ENCODE measurements at places on chromosomes 7 and 10.

DNA sequence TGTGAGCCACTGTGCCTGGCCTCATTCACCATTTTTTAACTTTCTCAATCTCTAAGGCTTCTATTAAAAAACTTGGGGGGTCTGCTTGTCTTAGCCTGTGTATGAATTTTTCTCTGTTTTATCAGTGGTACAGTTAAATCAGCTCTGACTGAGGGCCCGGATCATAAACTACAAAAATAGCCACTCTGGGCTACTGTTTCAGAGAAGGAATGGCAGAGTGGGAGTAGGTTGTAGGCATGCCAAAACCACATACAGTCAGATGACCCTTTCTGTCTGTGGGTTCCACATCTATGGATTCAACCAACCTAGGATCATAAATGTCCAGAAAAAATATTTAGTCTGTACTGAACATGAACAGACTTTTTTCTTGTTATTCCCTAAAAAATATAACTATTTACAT, 21.3 kb downstream of the TBC1D12 start:
- no peak for DNase-seq

- DNase-seq, result no peak
Observed at GRCh38 chr7:157528785-157529341, 192.1 kb downstream of the DNAJB6 start.

GRCh38 chr7:27663989-27664331, 1.3 kb upstream of the HIBADH start:
- DNase-seq, result no peak

GRCh38 chr7:25308246-25308645, 80.0 kb upstream of the NPVF start:
- DNase-seq, result no peak

DNA sequence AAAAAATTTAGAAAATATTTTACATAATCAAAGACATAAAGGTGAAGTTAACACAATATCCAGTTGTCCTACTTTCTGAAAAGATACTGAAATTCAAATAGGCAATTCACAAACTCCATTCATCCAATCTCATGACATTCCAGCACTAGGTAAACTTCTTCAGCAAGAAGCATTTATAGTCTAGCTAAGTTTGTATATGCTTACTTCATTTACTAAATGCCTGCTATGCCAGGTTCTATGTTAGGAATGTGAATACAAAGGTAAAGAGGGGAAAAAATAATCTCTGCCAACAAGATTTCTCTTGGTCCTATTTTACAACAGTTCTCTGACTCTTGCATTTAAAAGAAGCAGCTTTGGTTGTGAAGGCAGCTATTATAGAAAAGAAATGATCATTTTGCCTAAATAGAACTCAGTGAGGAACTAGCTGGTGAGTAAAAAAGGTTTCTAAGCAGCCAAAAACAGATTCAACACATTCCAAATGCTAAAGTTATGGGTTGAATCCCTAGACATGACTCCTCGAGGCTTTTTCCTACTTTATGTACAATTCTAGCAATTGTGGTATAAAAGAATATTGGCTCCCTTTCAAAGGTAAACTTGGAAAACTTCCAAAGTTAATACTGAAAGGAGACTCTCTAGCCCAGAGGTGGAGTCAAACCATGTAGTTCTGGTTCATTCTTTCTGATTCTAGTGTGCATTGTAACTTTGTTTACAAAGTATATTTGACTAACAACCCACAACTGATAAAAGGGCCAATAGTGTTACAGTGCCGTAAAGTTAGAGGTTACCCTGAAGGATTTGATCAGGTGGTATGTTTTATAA, 30.9 kb upstream of the KLHL7 start:
- DNase-seq, result no peak

- DNase-seq, result no peak
Observed at GRCh38 chr10:48595539-48595932, 9.3 kb downstream of the ARHGAP22 start.

DNA sequence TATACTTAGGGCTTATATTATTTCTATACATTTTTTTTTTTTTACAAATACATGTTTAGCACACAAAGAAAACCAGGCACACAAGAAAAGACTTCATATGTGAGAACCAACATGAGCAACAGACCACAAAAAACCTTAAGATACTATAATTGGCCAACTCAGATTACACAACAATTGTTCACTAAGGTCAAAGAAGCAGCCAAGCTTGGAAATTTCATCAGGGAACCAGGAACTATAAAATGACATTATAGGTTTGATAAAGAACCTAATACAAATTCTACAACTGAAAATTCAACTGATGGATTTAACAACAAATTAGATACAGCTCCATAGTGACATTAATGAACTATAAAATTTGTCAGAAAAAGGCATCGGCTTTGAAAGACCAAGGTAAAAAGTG, 4.4 kb upstream of the LUC7L2 start:
- no peak for DNase-seq

DNA sequence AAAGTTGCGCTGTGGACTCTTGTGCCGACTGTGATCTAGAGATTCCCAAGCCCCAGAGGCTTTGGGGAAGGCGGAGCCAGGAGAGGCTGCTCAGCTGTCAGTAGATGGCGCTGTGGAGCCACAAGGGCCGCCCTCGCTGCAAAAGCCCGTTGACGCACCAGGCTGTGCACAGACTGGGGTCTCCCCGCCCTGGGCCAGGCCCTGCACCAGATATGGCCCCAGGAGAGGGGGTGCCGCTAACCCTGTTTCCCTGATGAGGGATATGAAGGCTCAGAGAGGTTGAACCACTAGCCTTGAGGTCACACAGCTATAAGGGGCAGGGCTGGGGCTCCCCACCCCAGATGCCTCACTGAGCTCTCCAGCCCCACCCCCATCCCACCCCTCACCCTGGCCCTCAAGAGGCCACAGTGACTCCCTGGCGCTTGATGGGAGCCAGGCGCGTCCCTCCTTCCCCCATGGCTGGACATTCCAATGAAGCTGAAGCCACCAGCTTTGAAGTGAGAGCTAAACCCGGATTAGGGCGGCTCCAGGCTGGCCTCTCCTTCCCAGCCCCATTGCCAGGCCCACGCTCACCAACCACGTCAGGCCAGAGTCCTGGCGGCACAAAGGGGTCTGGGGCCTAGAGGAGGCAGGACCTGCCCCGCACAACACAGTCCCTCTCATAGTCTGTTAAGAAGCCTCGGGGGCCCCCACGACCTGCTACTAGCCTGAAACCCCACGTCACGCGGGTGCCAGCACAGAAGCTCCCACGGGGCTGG, 26.4 kb downstream of the MYL10 start:
- DNase-seq, result peak; percentile 83

DNA sequence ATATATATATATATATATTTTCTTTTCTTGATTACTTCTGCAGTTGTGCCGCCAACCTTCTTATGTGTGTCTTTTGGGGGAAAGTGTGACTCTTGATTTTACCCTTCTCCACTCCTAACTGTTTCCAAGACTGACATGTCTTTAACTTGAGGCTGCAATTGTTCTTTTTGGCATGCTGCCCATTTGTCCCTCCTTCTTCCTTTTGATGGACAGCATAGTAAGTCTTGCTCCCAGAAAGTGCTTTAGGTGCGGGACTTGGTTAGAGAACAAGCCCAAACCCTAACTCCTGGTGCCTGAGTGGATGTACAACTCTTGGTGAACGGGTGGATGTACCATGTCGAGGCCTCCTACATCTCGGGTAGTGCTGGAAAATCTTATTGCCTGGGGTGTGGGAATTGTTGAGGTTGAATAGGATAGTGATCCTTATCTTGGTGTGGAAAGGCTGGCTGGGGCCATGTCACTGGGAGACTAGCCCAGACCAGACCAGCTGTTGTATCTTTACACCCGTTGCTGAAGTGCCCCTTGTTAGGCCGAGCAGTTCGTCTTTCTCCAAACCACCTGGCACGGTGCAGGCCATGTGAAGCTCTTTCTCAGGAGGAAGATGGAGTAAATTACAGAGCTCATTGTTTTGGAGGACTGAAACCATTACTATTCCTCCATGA, 16.3 kb downstream of the TCF7L2 start:
- DNase-seq, result no peak

DNA sequence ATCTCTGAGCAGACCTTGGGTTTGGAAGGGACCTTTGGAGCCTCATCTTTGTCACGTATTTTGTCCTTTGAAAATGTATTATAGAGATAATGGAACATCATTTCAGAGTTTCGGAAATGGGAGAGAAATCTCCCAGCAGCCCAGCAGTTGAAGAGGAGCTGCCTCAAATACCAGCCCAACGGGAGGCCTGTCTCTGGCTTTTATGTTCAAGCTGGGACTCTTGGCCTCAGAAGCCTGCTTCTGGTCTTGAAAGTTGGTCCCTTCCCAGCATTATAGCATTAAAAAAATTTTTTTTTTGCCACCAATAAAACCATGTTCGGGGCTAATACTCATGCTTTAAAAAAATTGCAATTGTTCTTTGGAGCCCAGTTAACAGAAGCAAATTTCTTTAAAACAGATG, 73.4 kb upstream of the CTBP2 start:
- no peak for DNase-seq

DNA sequence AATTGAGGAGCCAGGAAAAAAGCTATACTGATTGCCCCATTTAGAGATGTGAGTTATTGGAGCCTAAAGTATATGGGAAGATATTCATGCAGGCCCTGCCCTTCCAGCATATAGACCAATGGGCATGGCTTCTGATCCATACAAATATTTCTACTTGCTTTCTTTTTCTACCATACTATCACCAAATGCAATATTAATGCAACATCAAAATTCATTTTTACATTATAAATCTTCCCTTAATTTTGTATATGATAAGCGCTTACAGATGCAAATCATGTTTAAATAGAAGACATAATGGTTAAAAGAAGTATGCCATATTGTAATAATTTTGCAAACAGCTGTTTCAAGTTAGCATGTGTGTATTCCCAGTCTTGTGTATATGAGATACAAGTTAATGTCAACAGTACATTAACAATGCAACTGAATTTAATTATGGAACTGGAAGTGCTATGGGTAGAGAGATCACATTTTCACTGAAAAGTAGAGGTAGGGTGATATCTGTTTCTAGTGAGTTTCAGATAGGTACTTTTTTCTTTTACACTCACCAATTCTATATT, 24.6 kb upstream of the WNT16 start:
- DNase-seq, result no peak

DNA sequence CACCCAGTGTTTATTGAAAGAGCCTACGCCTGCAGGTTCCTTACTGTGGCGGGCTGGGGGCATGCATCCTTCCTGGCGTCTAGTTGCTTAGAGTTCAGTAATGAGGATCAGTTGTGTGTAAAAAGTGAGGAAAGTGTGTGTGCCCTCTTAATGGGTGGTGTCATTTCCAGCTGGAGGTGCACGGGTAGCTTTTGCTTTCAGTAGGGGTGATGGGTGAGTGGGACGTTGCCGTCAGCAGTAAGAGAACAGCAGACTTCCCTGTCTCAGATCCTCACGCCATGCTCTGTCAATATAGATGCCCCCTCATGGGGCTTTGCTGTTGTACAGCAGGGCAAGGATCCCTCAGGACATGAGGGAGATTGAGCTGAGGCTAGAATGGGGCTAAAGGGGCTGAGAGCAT, 352.6 kb upstream of the GALNT17 start:
- DNase-seq, result no peak

- DNase-seq, result no peak
Observed at GRCh38 chr7:28953633-28954032, 4.5 kb downstream of the TRIL start.

GRCh38 chr7:5094641-5095040, 49.0 kb downstream of the RBAK start:
- no peak for DNase-seq

DNA sequence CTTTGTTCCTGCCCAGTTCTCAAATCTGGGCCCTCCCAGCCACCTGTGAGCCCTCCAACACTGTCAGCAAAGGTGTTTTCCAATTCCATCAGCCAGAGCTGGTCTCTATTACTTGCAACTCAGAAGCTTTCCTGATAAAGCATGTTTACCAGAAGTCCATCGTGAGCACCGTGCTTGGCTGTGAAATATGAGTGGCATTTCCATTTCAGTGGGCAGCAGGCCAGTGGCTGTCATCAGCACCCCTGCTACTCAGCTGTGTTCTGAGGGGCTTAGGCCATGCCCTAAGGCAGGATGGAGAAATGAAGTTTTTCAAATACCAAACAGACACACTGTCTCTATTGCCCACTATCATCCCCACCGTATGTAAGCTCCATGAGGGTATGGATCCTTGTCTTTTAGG, 12.7 kb upstream of the BNIP3 start:
- no peak for DNase-seq

DNA sequence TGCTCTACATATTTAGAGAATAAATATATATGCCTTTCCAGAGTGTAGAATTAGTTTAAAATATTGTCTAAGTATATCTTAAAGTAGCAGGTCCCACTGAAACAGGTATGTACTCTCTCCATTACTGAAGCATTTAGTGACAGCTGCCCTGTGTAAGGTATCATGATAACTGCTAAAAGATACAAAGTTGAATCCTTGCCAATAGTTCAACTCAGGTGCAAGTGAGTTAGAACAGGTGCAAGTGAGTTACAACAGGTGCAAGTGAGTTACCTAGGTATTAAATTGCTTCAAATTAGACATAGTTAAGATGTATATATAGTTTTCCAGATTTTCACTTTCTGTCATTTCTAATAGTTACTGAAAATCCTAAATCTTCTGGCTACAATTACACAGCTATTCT, 119.1 kb downstream of the CNOT4 start:
- no peak for DNase-seq

DNA sequence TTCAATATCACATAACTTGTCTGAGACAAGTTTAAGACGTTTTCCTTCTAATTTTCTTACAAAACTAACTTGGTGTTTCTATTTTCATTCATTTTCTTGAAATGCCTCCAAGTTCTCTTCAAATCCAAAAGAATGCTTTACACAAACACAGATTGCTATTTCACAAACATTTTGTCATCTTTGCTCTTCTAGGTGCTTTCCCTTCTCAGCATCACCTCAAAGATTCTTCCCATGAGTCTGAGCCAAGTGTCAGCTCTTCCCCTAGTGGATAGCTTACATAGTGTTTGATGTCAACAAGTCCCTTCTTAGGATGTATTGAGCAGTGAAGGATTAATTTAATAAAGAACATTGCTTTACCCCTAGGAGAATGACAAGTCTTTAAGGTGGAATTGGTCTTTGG, 38.1 kb upstream of the SEMA3A start:
- DNase-seq, result no peak

GRCh38 chr7:80415522-80415921, 96.3 kb downstream of the GNAT3 start:
- no peak for DNase-seq

GRCh38 chr10:22740180-22740579, 25.8 kb upstream of the PIP4K2A start:
- no peak for DNase-seq

DNA sequence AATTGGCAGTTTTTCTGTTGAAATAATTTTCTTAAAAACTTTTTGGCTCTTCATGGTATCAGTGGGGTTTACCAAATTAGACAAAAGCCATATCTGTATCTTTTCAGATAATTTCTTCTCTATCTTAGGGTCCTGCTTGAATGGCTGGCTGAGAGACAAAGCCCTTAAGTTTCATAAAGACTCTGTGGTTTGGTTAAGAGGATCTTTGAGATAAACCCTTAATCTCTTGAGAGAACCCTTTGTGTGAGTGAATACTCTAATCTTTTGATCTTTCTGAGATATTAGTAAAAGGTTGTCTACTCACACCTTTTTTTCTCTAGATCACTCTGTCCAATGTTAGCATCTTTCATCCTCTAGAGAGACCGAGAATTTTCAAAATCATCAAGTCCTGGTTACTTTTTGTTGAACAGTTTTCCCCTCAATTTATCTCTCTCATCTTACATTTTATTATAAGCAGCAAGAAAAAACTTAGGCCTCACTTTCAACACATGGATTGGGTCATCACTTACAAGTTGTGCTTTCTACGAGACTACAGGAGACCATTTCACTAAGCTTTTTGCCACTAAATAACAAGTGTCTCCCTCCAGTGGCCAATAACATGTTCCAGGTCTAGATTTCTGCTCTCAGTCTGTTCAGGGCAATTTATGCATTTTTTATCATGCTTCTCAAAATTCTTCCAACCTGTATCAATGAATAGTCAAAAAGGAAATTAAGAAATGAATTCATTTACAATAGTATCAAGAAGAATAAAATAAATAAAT, 28.4 kb downstream of the DNAJC9 start:
- DNase-seq, result no peak

Data from coronary artery (tissue), 2 donors.